Stimulated activated CD4-positive, alpha-beta T cell treated with anti-CD3 and anti-CD28 coated beads, Interleukin-1b, Interleukin-23, amount 100 ng/mL, for 1 hour (primary cell): ENCODE measurements at places on chromosomes 11 and 22.

DNA sequence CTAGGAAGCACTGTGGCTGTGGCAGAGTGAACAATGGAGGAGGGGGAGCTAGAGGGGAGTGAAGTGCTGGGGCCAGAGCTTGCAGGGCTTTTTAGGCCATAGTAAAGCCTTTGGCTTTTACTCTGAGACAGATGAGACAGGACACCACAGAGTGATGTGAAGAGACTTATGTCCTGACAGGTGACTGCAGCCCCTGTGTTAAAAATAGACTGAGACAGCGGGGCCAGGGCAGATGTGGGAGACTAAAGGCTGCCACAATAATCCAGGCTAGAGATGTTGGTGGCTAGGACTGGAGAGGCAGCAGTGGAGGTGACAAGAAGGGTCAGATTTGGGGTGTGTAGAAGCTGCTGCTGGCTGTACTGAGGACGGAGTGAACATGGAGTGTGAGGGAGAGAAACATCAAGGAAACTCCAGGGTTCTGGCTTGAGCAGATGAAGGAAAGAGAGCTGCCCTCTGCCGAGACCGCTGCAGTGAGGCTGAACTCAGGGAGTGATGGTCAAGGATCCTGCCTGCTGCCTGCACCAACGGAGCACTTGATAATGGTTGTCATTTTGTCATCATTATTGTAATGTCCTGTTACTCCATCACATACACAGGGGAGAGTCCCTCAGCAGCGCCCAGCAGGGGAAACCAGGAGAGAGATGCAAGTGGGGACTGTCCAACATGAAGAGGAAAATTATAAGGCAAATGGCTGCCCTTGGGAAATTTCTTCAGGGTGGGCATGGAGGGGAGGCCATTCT, 27.4 kb downstream of the SLC43A1 start:
- DNase-seq = no peak

DNA sequence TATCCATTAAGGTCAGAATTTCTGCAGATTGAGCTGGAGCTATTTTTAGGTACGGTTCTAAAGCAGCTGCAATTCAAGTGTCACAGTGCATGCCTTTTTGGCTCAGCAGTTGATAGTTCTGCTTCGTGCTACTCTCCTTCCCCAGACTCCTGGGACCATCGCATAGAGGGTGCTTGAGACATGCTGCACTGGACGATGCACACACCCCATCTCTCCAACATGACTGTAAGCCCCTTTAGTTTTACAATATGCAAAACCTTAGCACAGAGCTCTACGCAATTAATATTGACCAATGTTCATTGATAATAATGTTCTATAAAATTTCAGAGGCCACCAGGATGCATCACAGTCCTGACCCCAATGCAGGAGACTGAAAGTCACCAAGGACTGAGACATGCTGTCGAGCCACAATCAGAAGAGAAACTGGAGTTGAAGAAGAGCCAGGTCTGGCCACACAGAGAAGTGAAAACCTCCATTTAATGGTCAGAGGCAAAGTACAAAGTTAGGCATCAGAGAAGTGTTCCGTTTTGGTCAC, 120.9 kb upstream of the ZC3H12C start:
- no peak for DNase-seq

- no peak for DNase-seq
Measured at GRCh38 chr11:119195680-119196079, 10.4 kb downstream of the NHERF4 start.

- DNase-seq = no peak
Measured at GRCh38 chr22:25358421-25359170, 139.2 kb downstream of the CRYBB2 start.

DNA sequence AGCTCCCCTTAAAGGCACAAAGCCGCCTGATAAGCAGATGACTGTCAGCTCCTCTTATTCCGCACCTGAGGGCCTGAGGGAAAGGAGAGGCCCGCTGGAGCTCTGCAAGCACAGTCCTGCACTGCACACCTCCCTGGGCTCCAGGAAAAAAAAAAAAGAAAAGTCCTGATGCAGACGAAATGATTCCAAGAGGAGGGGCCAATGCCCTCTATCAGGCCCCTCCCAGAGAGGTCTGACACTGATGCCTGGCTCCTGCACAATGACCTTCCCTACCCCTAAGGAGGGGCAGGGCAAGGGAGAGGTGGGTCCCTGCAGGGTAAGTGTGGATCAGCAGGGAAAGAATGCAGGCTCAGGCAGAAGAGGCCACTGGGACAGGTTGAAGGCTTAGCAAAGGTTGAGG, 572.7 kb downstream of the SOX6 start:
- no peak for DNase-seq

DNA sequence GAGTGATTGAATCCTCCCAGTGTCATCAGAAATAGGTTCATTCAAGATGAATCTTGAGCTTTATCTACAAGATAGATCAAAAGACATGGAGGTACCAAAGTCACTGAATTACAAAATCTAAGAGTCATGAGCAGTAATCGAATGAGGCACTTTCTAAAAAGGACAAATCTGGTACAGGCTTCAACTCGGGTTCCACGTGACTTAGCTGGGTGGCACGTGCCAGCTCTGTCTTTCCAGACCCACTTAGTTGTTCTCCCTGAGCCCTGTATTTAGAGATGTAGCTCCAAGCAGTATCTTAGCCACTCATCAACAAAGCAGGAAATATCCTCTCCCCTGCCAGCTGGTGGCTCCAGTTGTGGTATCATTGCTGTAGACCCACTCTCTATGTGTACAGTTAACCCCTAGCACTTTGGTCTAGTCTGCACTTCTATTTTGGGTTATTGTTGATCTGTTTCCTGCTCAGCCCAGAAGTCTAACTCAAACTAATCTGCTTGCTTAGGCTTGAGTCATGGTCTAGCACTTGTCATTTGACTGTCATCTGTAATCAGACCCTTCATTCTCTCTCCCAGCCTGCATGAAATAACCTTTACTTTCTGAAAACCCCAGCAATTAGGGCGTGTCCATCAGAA, 528.7 kb downstream of the ETS1 start:
- no peak for DNase-seq

DNA sequence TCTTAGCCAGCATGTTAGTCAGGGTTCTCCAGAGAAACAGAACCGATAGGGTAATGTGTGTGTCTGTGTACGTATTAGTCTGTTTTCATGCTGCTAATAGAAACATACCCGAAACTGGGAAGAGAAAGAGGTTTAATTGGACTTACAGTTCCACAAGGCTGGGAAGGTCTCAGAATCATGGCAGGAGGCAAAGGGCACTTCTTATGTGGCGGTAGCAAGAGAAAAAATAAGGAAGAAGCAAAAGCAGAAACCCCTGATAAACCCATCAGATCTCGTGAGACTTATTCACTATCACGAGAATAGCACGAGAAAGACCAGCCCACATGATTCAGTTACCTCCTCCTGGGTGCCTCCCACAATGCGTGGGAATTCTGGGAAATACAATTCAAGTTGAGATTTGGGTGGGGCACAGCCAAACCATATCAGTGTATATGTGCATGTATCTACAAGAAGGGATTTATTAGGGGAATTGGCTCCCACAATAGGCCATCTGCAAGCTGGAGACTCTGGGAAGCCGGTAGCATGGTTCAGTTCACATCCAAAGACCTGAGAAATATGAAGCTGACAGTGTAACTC, 173.7 kb upstream of the NECTIN1 start:
- no peak for DNase-seq

- no peak for DNase-seq
Measured at GRCh38 chr22:26573026-26573662, 16.8 kb downstream of the TPST2 start.

- no peak for DNase-seq
Measured at GRCh38 chr11:3109434-3109833, 52.2 kb upstream of the CARS1 start.

DNA sequence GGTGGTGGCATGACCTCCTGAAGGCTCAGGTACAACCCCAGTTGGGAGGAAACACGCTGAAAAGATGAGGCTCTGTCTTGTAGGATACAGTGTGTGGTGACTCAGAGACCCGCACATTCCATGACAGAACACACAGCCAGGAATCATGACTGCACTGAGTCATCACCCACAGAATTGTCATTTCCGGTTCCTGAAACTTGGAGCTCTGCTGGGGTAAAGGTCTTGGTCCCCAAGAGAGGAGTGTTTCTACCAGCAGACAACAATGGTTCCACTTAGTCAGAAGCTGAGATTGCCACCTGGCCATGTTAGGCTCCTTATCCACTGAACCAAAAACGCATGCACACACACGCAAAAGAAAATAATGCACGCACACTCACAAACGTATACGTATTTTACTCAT, 31.5 kb upstream of the CYB5R3 start:
- DNase-seq = no peak

DNA sequence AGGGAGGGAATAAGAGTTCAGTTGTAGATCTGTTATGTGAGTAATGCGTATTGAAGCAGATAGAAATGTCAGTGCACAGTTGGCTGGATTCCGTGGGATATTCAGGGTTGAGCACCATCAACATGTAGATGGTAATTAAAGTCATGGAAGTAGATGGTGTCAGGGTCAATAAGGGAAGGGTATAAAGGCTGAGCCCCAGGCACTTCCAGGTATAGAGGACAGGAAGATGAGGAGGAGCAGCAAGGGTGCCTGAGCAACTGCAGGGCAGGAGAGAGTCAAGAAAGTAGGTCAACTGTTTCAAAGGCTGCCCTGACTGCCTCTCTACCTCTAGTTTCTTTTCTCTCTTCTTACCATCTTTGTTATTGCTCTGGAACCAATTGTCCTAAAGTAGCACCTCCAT, 85.9 kb downstream of the MICAL2 start:
- DNase-seq = no peak

DNA sequence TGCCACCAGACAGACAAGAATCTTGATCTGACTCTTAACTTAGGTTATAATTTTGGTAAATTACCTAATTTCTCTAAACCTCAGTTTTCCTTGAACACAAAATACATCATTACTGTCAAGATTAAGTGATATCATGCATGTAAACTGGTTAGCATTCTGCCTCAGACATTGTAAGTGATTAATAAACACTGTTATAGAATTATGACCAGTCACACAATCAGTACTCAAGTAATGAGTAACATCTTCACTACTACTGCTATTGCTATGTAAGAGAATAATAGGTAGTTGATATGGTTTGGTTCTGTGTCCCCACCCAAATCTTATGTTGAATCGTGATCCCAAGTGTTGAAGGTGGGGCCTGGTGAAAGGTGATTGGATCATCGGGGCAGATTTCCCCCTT, 218.9 kb downstream of the SBF2 start:
- DNase-seq = no peak

DNA sequence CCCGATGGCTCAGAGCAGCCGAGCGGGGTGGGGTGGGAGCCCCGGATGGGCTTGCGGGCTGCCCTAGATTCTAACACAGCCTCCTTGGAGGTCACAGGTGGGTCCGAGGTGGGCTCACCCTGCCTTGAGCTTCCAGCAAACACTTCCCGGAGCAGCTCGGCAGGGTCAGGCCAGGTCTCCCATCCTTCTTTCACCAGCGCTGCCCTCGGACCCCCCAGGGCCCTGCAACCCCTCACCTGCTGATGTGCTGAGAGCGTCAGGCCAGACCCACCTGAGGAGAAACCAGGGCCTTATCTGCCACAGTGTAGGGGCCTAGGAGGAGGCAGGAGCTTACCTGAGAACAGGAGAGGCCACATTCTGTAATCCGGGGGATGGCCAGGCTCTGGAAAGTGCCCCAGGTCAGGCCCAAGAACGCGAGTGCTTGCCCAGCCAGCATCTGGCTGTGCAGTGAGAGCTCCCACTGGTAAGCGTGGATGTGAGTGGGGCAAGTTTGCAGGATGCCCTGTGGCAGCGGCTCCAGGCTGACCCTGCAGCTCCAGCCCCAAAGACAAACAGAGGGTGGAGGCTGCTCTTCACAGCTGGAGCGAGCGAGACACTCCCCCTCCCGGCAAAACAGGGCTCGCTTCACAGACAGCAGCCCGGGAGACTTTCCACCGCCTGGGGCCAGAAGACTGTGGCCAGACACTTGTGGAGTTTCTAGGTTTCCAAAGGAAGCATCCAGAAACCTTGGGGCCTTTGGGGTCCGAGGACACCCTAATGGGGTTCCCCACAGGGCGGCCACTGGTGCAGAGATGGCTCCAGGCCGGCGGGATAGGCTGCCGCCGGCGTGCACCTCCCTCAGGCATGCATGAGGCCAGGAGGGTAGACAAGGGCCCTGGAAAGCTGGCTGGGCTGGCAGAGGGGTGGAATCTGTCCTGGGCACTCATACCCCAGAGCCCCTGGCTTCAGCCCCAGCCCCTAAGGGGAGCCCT, at the start of gene IL17REL:
Gene IL17REL, minus strand, starts transcription at position 555 of the 971 bp plus-strand sequence. Its CDS starts 119 bp downstream, at position 436.
- DNase-seq = no peak
